ENCODE measurements at places on chromosomes 5 and 9.

DNA sequence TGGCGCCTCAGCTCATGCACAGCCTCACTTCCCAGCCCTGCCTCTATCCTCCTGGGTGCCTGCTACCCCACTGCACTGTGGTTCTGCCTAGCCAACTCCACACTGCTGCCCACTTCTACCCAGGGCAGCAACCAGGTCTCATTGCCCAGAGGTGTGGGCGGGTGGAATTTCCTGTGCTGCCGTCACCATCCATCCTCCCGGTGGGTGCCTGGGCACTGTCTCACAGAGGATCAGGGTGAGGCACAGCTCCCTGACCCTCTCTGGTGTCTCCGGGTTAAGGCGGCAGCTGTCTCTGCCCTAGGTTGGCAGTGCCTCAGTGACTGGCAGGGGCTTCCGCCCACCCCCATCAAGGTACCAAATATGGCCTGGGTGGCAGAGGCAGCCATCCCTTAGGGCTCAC lies 4.3 kb upstream of the MTMR12 start:
- DNase-seq = no peak

DNA sequence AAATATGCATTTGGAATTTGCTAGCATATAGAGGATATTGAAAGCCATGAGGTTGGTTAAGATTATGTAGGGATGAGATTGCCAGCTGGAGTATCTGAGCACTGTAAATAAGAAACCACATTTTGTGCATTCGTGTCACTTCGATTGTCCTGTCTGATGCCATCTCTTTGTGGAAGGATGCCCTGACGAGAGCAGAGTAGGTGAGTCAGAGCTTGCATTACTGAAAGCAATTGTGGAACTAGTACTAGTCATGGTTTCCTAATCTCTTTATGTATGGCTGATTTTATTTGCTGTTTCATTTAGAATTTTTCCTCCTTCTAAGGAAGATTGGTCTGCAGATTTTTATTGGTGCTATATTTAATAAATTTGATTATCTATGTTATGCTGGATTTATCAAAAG lies 14.5 kb upstream of the TAS2R1 start:
- DNase-seq = no peak

DNA sequence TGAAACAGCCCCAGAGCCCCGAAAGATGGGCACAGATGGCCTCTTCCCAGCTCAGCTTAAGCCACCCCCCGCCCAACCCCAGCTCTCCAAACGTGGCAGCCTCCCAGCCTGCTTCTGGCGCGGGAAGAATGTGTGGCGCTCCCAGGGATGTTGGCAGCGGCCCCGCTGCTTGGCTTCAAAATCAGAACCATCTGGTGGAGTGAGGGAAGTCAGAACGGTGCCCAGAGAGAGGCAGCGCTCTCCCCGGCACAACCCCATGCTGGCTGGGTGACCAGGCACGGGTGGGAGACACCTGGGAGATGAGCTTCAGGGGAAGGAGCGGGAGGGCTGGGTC lies 72.7 kb upstream of the ORM1 start:
- DNase-seq = no peak

- DNase-seq = no peak
These were observed 61.2 kb upstream of the ZFR start for GRCh38 chr5:32505756-32506155.

- DNase-seq = no peak
These were observed 17.8 kb downstream of the SHC3 start for GRCh38 chr9:89160806-89161205.

GRCh38 chr9:109880276-109881169 lies 100.5 kb downstream of the PALM2AKAP2 start:
- DNase-seq = no peak

DNA sequence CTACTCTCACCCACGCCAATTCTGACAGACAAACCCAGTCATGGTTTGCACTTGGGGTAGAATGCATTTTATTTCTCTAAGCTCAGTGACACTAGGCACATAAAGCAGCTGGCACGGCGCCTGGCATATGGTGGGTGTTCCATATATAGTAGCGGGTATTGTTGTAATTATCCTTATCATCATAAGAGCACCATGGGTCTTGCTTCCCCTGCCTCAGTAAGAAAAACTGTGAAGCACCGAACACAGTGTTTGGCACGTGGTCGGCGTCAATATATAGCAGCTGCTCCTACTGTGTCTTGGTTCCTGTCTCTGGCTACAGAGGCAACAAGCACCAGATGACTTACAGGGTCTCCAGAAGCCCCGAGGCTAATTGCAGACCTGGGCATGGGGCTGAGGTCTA lies 194.1 kb upstream of the PANK3 start:
- no peak for DNase-seq

GRCh38 chr5:74428275-74428674 lies 212.3 kb downstream of the ENC1 start:
- no peak for DNase-seq

DNA sequence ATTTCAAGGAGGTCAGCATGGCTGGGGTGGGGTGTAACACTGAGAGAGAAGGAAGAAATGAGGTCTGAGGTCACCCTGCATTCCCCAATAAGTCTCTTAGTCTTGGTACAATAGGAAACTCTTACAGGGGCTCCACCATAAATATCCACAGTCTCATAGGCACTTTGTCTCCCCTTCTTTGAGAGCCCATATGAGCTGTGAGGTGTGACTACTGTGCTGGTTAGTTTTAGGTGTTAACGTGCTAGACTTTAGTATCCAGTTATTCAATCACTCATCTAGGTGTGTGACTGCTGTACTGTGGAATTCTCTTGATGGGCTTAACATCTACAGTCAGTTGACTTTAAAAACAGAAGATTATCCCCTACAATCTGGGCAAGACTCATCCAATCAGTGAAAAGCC lies 378.1 kb upstream of the RFX3 start:
- no peak for DNase-seq

- no peak for DNase-seq
These were observed 22.1 kb downstream of the FAM170A start for GRCh38 chr5:119651486-119651885.

- peak; percentile 15 for DNase-seq
These were observed 87.0 kb downstream of the ZNF618 start for GRCh38 chr9:113963017-113963620.

GRCh38 chr9:86481466-86481865 lies 127.3 kb upstream of the TUT7 start:
- no peak for DNase-seq

DNA sequence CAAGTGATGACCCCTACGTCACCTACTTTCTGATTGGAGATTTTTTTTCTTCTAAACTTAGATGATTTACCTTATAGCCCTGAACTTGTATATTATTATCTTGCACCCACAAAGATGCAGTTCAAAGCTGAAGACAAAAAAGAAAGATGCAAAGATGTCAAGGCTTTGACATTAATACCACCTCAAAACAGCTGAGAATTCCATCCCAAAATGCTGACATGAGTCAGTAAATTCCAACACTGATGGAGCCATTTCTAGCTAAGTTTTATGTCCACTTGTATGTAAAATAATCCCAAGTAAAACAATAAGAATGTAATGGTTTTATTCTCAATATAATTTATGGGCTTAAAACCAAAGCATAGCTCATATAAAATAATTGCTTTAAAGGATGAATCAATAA lies 91.5 kb upstream of the CDH9 start:
- no peak for DNase-seq

DNA sequence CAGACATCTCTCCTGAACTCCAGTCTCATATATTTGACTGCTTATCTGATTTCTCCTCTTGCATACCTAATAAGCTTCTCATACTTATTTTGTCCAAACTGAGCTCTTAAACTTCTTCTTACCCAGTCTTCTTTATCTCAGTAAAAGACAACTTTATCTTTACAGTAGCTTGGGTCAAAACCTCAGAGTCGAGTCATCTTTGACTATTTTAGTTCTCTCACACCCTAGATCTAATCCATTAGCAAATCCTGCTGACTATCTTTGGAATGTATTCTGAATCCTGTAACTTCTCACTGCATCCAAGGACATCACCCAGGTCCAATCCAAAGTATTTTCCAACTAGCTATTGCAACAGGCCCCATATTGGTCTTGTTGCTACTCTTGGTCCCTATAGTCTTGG lies 11.8 kb upstream of the JAK2 start:
- no peak for DNase-seq

DNA sequence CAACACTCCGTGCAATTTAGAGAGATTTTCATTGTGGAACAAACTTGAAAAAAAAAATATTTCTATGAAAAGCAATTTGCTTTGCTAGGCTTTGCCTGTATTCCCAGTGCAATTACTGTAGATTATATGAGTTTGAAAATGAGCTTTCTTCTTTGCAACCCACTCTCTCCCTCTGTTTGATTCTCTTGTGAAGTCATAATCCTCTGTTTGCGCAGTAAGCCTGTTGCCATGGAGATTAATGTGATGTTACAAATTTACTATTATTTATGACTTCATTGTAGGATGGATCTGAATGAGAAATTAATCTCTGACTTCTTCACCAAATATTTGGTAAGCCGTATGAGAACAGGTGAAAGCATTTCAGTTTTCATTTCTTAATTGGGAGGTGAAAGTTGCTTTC lies 320.3 kb downstream of the SPATA31D1 start:
- no peak for DNase-seq

DNA sequence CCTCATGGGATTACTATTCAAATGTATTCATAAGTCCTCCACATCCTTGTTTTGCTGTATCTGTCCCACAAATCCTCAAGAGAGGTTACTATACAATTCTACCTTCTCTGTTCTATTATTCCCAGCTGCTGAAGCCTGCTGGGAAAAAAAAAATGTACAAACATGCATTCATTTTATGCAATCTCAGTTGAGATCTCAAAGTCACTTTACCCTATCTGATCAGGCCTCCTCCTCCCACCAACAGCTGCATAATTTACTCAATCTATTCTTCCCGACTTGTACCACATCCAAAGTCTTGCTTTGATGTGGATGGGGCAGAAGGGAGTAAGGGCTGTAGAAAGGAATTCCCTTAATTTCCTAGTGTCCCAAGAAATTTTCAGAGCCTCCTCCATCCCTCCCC lies 28.6 kb downstream of the PSIP1 start:
- DNase-seq = no peak

GRCh38 chr9:73807952-73808351 lies 656.3 kb downstream of the ANXA1 start:
- no peak for DNase-seq

- no peak for DNase-seq
These were observed 284.6 kb upstream of the PDE4D start for GRCh38 chr5:60178101-60178500.

- peak; percentile 58 for DNase-seq
These were observed 42.4 kb downstream of the PAX5 start for GRCh38 chr9:36991516-36992134.

- no peak for DNase-seq
These were observed 315.1 kb downstream of the RAB3C start for GRCh38 chr5:58898006-58898405.

- DNase-seq = no peak
These were observed 754 bp downstream of the GFPT2 start for GRCh38 chr5:180352116-180353047.

- DNase-seq = no peak
These were observed 66.1 kb downstream of the PAPPA start for GRCh38 chr9:116219686-116220085.

DNA sequence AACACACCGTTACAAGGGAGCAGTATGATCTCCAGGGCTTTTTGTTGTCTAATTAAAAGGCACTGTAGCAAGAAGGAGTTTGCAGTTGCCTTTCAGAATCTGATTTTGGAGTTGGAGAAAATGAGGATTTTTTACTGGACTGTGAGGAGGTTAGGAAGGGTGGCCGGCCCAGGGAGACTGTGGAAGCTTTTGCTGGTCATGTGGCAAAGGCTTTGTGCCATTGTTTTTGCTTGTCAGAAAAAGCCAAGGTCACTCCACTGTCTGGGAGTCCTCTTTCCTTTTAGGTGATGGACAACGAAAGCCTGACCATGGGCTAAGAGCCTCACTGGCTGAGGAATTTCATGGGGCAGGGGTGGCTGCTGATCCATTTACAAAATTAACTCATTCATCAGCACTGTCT lies 10.3 kb upstream of the WHRN start:
- DNase-seq = no peak

DNA sequence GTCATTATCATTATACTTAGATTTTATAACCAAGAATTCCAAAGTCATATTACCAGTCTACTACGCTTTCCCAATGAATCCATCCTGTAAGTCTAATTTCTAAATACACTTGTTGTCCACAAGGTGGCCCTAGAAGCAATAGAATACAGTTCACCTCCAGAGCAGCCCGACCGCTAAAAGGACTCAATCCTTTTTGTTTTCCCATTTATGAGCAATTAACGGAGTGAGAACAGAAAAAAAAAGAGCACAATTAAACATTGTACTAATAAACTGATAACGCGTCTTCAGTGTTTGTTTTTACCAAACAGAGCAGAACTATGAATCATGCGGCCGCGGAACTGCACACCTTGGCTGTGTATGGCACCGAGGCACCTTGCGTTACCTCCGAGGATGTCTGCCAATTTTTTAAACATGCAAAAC lies 160.7 kb upstream of the DAPK1 start:
- peak; percentile 7 for DNase-seq

DNA sequence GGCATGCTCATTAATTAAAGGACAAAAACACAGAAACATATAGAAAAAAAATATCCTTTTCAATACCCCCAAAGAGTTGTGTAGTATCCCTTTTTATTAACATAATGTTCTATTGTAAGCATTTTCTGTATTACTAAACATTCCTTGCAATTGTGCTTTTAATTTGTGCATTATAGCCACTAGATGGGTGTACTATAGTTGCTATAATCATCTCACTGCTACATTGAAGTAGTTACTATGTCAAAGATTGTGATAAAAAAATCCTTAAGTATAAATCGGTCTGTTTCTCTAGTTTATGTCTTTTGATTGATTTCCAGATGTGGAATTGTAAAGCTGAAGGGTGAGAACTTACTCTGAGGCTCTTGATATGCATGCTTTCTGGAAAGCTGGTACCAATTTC lies 21.4 kb downstream of the FREM1 start:
- DNase-seq = no peak

GRCh38 chr5:59758566-59758965 lies 135.0 kb downstream of the PDE4D start:
- DNase-seq = no peak

- DNase-seq = no peak
These were observed 30.0 kb upstream of the MAMDC2 start for GRCh38 chr9:70013598-70014196.

DNA sequence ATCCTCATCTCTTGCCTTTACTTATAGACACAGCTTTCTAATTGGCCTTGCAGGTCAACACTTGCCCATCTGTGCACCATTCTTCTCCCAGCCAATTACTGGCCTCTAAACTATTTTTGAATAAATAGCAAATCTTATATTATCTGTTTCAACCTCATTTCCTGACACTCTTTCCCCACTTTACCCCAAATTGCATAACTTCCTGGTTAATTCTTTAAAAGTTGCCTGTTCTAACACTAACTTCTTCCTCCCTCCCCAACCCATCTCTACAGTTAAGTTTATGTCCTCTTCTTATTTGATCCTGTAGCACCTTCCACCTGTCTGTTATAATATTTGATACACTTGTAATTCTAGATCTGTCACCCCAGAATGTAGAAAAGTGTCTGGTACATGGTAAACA lies 372.1 kb downstream of the PDE4D start:
- no peak for DNase-seq

GRCh38 chr5:144328494-144328893 lies 157.8 kb downstream of the KCTD16 start:
- no peak for DNase-seq

- DNase-seq = no peak
These were observed 5.4 kb downstream of the UBE2QL1 start for GRCh38 chr5:6453937-6454560.
